Neuronal stem cell (in vitro differentiated cells): ENCODE measurements at places on chromosomes 7 and 10.
A peak's percentile ranks its signal among the peaks of the same experiment; 100 is the strongest.

DNA sequence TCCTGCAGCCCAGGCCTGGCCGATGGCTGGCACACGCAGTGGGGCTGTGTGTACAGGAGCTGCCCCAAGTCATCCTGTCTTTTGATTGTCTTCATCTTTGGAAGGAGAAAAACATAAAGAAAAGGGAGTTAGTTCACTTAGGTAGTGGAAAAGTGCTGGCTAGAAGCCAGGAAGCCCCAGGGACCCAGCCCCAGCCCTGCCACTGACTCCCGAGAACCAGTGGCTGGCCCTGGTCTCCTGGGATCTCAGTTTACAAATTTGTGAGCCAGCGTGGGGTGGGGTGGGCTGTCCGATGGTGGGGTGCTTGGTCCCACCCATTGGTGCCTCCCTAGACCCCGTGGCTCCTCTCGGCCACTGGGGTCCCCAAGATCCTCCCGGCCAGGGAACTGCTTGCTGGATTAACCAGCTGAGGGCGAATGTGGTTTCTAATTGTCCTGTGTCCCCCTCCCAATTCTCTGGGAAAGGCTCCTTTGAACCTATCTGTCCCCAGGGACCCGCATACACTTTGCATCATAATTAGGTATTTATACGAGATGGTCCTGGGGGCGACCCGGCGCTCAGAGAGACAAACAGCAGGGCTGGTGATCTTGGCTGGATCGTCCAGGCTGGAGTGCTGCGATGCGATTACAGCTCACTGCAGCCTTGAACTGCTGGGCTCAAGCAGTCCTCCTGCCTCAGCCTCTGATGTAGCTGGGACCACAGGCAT, 16.3 kb upstream of the CHST12 start:
- no peak for DNase-seq

DNA sequence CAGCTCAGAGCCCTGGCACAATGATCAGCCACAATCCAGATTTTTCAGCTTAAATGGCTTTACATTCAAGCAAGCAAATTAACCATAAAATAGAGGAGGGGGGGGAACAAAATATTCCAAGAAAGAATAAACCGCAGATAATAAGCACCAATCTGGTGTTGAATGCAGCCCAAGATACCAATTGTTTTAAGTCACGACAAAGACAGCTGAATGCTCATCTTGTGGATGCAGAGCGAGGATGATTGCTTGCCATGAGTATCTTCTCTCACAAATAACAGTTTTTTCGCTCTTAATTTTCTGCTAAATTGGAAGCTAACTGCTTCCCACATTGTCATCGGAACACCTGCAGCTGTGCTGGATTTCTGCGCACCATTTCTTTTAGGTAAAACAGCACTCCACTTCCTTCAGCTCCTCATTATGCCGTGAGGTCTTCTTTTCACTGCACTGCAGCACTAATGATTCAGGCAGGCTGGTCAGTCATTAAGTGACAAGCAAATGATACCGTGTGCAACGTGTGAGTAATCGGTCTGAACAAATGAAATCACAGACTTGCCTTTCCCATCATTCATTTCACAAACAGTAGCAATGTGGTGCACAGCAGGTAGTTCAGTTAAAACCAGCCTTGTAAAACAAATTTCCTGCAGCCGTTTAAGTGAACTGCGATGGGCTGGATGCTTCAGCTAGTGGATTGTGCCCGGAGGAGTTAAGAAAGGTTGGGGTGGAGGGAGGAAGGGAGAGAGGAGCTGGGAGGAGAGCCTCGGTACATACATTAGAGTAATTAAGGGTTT, 106.4 kb upstream of the CDCA7L start:
- DNase-seq = no peak

GRCh38 chr7:66050990-66051448, 24.6 kb upstream of the ASL start:
- no peak for DNase-seq

- DNase-seq = peak; percentile 58
Observed at GRCh38 chr10:95430231-95430951, 130.8 kb downstream of the SORBS1 start.

GRCh38 chr7:13072014-13072413, 384.6 kb downstream of the ARL4A start:
- DNase-seq = no peak

GRCh38 chr10:6056411-6057135, 5.6 kb downstream of the IL2RA start:
- no peak for DNase-seq

GRCh38 chr7:141704741-141705140, 2.8 kb upstream of the DENND11 start:
- DNase-seq = no peak

GRCh38 chr10:33332183-33333065, 2.0 kb downstream of the NRP1 start:
- DNase-seq = no peak

- DNase-seq = no peak
Observed at GRCh38 chr7:29854257-29854938, 48.1 kb downstream of the WIPF3 start.

DNA sequence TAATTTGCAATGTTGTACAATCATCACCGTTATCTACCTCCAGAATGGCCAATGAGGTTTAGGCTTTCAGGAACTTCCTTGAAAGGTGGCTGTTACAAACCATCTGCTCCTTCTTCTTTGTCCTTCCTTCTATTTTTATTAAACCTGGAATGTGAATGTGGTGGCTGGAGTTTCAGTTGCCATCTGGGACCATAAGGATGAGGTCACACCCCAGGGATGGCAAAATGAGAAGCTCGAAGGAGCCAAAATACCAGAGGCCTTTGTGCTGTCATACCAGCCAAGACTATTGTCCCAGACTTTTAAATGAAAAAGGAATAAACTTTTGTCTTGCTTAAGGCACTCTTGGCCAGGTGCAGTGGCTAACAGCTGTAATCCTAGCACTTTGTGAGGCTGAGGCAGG, 30.9 kb upstream of the LMTK2 start:
- DNase-seq = no peak

- no peak for DNase-seq
Observed at GRCh38 chr10:12758271-12758670, 243.2 kb downstream of the CCDC3 start.

GRCh38 chr7:131905471-131905973, 349.1 kb upstream of the PODXL start:
- no peak for DNase-seq

- no peak for DNase-seq
Observed at GRCh38 chr10:60849217-60849616, 70.9 kb downstream of the CDK1 start.

DNA sequence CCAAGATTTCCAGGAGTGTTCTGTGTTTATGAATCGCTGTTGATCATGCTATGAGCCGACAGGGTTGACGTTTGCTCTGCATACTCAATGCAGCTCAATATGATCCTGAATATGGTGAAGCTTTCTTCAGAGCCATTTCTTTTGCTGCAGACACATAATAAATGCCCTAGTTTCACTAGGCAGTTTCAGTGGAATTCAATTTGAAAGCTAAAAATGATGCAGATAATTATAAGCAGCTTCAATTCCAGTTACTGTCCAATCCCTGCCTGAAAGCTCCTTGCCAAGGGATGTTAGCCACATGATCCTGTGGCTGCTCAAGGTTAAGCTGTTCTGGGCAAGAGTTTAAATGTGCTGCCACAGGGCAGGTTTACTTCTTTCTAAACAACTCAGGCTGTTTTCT, 805.6 kb downstream of the NRG3 start:
- no peak for DNase-seq

DNA sequence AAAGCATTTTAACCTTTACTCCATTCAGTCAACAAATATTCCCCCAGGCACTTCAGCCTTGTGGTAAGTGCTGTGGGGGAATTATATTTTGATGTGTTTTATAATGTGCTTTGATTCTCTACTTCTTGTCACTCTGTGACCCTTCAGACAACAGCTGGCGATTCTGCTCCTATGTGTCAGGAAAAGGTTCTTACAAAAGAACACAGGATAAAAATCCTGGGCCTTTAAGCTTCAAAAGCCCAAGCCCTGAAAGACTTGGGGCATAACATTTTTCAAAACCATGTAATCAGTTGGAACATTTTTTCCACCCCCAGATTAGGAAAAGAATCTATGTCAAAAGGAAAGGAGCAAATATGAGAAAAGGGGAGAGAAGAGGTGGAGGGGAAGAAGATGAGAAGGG, 37.8 kb upstream of the LRRC17 start:
- no peak for DNase-seq

DNA sequence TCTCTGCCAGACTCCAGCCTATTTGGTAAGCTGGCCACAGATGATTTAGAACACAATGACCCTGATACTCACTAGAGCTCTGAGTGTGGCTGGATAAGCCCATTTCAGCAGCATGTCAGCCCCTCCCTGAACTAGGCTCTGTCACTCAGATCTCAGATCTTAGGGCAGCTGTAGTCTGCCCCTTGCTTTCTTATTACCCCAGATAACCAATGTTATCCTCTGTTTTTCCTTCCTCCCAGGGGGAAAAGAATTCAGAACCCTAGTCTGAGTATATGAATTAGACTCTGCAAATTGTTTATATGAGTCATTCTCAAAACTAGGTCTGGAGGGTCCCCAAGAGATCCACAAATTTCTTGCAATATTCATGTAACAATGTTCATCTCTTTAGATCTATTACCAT, 286.2 kb downstream of the KCNMA1 start:
- no peak for DNase-seq

- DNase-seq = peak; percentile 46
Observed at GRCh38 chr10:3239066-3239919, 66.7 kb upstream of the PITRM1 start.

DNA sequence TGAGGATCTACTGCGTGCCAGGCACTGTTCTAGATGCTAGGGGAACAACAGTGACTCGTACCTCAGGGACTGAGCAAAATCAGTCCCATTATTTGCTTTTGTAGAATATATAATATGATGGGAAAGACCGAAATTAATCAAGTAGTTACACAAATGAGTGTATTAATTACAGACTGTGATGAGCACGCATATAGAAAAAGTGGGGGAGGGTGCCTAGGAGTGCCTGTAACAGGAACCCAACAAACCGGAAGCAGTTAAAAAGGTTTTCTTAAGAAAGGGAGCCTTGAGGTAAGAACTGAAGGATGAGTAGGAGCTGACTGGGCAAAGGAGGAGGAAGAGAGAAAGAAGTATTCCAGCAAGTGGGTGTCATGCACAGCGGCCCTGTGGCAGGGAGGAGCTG, 28.2 kb upstream of the IL6 start:
- no peak for DNase-seq

GRCh38 chr7:13017333-13017857, 330.0 kb downstream of the ARL4A start:
- peak; percentile 84 for DNase-seq

GRCh38 chr10:131475803-131476202, 164.3 kb upstream of the TCERG1L start:
- DNase-seq = no peak

DNA sequence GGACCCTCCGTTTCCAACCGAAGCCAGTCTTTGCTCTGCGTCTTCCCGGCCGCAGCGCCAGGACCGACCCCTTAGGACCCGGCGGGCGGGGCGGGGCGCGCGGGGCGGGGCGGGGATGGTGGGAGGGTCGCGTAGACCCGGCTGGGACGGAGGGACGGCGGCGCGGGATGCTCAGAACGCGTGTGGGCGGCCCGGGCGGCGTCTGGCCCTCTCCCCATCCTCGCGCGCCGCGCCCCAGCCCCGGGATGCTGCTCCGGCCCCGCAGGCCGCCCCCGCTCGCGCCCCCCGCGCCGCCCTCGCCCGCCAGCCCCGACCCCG, at the start of gene UTF1:
Gene UTF1, plus strand, starts transcription at position 174 of the 318 bp plus-strand sequence. Its CDS starts 72 bp downstream, at position 246.
- DNase-seq = no peak

DNA sequence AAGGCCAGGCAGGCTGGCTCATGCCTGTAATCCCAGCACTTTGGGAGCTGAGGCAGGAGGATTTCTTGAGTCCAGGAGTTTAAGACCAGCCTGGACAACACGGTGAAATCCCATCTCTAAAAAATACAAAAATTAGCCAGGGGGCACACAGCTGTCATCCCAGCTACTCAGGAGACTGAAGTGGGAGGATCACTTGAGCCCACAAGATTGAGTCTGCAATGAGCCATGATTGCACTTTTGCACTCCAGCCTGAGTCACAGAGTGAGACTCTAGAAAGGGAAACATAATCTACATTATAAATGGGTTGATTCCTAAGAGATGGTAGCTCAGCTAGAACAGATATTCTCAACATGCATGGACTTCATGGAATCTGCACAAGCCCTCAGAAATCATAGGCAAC, 6.3 kb upstream of the LIPF start:
- no peak for DNase-seq

DNA sequence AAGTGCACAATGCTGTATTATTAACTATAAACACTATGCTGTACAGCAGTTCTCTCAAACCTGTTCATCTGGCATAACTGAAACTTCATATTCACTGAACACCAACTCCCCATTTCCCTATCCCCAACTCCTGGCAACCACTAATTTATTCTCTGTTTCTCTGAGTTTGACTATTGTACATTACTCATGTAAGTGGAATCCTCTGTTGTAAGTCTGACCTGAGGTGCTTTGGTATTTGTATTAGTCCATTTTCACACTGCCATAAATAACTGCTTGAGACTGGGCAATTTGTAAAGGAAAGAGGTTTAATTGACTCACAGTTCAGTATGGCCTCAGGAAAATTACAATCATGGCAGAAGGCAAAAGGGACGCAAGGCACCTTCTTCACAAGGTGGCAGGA, 266.3 kb downstream of the PPP1R3A start:
- DNase-seq = no peak

- no peak for DNase-seq
Observed at GRCh38 chr10:30432622-30433305, 1.2 kb upstream of the MAP3K8 start.

GRCh38 chr7:108455551-108455997, 662 bp downstream of the NRCAM start:
- DNase-seq = no peak

DNA sequence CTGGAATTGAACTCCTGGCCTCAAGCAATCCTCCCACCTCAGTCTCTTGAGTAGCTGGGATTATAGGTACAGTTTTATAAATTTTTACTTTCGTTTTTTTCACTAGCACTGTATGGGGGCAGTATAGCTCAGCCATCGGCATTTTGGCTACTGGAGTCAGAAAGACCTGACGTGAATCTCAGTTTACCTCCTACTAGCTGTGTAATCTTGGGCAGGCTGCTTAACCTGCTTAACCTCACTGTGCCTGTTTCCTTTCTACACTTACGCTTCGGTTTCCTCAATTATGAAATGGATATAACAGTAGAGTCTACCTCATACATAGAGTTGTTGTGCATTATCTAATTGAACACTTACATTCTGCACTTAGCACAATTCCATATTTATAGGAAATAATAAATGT, 16.7 kb downstream of the STN1 start:
- DNase-seq = no peak

DNA sequence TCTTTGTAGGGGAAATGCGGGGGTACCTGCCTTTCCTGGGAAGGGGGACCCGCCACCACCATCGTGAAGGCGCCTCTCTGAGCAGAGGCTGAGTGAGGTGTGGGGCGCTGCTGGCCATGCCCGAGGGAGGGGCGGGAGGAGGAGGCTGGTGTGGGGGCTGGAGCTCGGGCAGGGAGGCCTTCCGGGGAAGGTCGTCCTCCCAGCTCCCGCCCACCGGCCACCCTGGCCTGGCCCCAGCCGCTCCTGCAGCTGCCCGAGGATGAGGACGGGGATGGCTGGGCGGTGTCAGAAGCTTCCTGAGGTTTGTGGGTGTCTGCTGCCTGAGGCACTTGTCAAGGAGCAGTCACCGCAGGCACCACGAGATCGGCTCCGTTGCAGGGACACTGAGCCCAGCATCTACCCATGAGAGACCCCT, 11.4 kb downstream of the PWWP2B start:
- DNase-seq = no peak

GRCh38 chr10:30048768-30049517, 10.4 kb downstream of the JCAD start:
- no peak for DNase-seq
